ENCODE measurements at places on chromosomes 7 and 10. TPM values are rescaled to one million over a fixed set of nuclear protein-coding genes. Genes with fewer than 3 reads are reported as not detected.

The CALML3 gene
- not detected for total RNA-seq

The CYP2C18 gene
- total RNA-seq, result not detected

The MOGAT3 gene
- total RNA-seq, result not detected

The SEMA4G gene
- total RNA-seq, result 6.9 TPM

The OR6V1 gene
- not detected for total RNA-seq

The RBP3 gene
- total RNA-seq, result not detected

The DOCK4 gene
- total RNA-seq, result 150 TPM

The DKK1 gene
- total RNA-seq, result 33.0 TPM

The GNGT1 gene
- total RNA-seq, result not detected

The ZPBP gene
- total RNA-seq, result not detected

The CFAP46 gene
- total RNA-seq, result 1.9 TPM

The VSIR gene
- total RNA-seq, result 53.8 TPM

The GPR146 gene
- total RNA-seq, result 5.4 TPM

The MBL2 gene
- total RNA-seq, result not detected

The PILRA gene
- 2.5 TPM for total RNA-seq

The ZNF138 gene
- total RNA-seq, result 4.8 TPM

The CALCR gene
- total RNA-seq, result not detected
